Hepatic stellate cell (primary cell): ENCODE measurements at places on chromosomes 1 and 21.

DNA sequence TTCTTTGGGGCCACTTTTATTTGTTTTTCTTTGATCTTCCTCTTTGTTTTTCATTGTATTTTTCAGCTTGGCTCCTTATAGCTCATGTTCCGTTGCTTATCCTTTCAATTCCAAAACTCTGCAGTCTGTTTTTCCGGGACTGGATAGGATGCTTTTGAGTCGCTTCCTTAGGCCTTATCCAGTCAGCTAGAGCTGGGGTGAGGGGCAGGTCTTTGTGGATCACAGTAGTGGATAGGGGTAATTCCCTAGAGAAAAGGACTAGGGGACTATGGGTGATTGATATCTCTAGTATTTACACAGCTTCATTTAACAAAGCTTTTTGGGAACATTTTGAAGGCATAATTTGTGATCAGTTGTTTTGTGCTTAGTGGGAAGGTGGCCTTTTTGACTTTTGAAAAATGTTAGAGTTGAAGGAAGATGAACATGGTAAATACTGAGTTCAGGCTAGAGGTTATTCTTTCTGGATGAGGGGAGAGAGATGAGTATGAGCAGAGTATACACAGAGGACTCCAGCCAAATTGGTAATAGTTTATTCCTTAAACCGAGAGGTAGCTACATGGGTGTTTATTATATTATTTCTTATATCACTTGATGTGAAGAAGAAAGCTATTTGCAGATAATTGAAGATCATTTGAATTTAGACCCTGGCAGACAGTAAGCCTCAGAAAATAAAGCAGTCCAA lies 22.5 kb downstream of the CEP350 start:
- no peak for DNase-seq

GRCh38 chr1:210129759-210130158 lies 102.8 kb upstream of the SERTAD4 start:
- DNase-seq, result no peak

- DNase-seq, result no peak
Measured at GRCh38 chr1:185567440-185567839, 166.8 kb upstream of the HMCN1 start.

GRCh38 chr1:41322101-41322661 lies 39.1 kb upstream of the FOXO6 start:
- no peak for DNase-seq

DNA sequence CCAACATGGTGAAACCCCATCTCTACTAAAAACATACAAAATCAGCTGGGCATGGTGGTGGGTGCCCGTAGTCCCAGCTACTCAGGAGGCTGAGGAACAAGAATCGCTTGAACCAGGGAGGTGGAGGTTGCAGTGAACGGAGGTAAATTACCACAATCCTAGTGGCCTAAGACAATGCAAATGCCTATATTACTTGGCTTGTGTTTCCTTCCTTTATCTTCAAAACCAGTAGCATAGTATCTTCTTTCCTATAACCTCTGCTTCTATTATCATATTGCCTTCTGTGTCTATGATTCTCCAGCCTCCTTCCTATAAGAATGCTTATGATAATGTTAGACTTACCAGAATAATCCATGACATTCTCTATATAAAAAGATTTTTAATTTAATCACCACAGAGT lies 156.2 kb upstream of the RGS18 start:
- DNase-seq, result no peak
